ENCODE measurements at places on chromosomes 1 and 21. TPM values are rescaled to one million over a fixed set of nuclear protein-coding genes. Genes with fewer than 3 reads are reported as not detected.
A peak's percentile ranks its signal among the peaks of the same experiment; 100 is the strongest.

- no peak for DNase-seq
Observed at GRCh38 chr1:110021285-110021684, 13.1 kb upstream of the STRIP1 start.

DNA sequence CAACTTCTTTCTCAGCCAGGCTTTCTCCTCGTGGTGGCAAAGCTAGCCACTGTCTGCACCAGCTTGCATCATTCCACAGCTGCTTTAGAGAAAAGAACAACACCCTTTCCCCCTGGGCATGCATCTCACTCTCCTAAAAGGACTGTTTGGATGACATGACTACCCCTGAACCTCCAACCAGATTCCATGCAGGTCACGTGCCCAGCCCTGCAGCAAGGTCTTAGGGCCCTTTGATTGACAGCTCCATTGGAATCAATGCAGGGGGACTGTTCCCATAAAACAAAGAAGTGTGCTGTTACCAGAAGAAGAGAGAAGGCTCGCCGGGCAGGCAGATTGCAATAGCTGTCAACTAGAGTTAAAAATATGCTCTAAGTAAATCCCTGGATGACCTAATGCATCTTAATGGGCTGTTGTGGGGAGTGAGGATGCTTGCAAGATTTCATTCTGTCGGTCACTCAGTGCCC is 24.4 kb downstream of the KCNA2 start:
- DNase-seq: no peak

WASF2 gene
- 15.5 TPM for total RNA-seq

GRCh38 chr1:28112388-28113241 is 24.2 kb upstream of the EYA3 start:
- peak; percentile 42 for DNase-seq

DNA sequence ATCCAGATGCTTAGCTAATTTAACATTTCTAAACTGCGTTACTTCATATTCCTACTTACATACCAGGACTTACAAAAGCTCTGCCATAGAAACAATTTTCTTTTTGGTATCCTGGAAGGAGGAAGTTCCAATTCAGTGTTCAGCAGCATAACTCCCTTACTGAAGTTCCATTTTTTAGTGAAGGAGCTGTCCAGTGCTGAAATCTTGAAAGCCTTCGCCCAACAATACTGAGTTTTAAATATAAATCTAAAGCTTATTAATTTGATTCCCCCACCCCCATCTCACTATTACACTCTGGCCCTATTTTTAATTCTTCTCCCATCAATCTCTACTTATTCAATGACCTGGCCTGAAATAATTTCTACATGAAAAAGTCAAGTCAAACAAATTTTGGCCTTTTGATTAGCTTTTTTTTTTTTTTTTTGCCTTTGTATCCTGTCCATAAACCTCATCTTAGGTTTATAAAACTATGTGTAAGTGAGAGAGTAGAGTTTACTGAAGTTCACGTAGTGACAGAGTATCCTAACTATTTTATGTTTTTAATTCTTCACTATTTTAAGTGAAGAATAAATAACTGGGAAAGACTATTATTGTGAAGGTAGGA is 323.0 kb upstream of the PLD5 start:
- DNase-seq: no peak

GRCh38 chr1:18861590-18861989 is 2.1 kb upstream of the TAS1R2 start:
- no peak for DNase-seq

C1QB gene
- not detected for total RNA-seq

- no peak for DNase-seq
Observed at GRCh38 chr1:2632051-2632430, 775 bp downstream of the MMEL1 start.

- no peak for DNase-seq
Observed at GRCh38 chr1:6927626-6928025, 142.4 kb downstream of the CAMTA1 start.

SLC45A1 gene
- total RNA-seq: not detected

DNA sequence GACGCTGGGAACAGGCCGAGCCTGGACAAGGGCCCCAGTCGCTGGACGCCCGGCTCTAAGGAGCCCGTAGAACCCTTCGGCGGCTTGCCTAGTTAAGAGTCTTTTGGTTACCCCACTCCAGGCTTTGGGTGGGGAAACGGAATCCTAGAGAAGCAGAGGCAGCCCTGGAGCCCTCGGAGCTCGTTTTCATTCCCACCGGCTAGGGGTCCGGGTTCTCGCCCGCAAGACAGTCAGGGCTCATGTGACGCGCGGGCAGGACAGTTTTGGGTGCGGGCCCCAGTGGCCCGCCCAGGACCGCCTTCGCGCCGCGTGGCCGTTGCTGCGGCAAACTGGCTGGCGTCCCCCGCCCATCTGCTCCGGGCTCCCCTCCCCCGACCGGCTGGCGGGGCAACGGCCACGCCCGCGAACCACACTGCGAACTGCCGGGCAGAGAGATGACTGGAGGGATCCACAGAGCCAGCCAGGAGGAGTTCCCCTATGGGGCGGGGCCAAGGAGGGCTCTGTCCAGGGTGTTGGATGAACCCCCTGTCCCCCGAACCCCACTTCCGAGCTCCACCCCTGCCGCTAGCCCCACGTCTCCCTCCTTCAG is 829 bp upstream of the HES2 start:
- no peak for DNase-seq

- no peak for DNase-seq
Observed at GRCh38 chr1:116982319-116983004, 19.1 kb upstream of the CD101 start.

- DNase-seq: no peak
Observed at GRCh38 chr21:44477131-44477530, 21.8 kb downstream of the LRRC3 start.

DNA sequence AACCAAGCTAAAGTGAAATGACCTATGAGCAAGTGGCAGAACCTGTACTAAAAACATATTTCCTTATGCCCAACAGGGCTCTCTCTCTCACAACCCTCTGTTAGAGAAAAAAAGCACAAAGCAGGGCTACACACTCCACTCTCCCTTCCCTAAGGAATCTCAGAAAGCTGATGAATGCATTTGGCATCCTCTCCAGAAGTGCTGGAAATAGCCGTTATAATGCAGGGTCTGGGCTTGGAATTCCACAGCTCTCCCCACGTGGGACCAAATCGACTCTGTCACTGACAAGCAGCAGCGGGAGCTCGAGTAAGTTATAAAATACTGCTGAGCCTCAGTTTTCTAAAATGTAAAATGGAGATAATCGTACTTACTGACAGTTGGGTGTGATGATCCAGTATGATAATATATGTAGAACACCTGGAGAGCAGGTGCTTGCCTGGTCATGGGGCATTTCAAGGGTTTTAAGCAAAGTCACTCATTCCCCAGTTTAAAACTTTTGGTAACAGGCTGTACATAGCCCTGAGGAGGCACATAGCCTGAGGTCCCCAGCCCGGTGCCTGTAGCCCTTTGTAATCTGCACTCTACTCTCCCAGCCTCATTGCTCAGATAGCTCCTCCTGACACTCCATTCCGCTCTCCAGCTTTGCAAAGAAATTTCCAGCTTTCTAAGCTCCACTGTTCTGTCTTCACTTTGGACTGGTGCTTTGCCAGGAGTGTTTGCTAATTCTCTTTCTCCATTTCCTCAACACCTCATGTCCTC is 175.6 kb upstream of the DAB1 start:
- DNase-seq: no peak

LCE1D gene
- not detected for total RNA-seq

GRCh38 chr1:199490769-199491527 is 536.6 kb upstream of the NR5A2 start:
- DNase-seq: no peak

DNA sequence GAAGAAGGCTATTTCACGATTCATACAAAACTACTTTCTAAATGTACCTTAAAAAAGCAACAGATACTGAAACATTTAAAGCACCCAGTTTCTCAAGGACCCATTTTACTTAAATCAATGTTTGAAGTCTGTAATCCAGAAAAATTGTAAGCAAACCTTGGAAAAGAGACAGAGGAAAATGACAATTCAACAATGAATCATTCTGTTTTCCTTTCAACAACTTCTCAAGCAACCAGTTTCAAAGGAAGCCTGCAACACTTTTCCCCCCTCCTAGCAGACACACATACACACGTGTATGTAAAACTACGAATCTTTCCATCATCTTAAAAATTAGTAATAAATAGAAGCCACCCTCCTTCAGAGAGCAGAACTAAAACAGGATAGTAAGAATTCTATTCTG is 1.2 kb downstream of the RERE start:
- DNase-seq: no peak

TMEM54 gene
- 6.3 TPM for total RNA-seq

DNA sequence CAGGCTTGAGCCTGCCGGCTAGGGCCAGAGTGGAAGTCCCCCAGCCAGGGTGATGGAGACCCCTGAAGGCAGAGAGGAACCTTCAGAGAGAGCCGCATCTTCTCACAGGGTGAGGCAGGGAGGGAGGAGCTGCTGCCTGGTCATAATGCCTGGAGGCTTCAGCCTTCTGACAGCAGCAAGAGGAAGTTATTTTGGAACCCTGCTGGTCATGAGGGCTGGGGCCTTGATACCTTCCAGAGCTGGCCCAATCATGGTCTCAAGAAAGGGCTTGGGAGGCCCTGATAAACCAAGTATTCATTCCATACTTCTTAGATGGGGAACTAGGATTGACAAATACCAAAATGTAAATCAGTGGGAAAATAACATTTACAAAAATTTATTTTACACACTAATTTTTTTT is 26.6 kb upstream of the MPZL1 start:
- DNase-seq: no peak

KCNT2 gene
- 0.94 TPM for total RNA-seq

GRCh38 chr21:25647647-25648046 is 8.6 kb downstream of the JAM2 start:
- DNase-seq: no peak

DNA sequence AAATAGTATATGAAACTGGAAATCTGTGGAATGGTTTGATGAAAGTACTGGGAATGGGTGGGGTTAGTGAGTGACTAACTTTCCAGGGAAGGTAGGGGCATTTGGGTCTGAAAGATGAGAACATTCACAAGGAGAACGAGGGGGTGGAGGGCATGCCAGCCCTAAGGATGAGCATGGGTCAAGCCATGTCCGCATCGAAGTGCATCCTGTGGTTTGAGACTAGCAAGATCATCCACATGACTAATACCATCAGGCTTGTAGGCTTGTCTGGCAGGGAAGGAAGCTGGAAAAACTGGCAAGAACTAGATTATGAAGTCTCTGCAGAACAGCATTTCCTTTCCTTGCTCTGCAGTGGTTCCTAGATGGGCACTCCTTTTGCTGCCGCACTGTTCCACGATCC is 70.4 kb upstream of the UBE2U start:
- peak; percentile 95 for DNase-seq

CFHR2 gene
- total RNA-seq: not detected

GUCA2A gene
- total RNA-seq: not detected

- DNase-seq: no peak
Observed at GRCh38 chr1:197465528-197466327, 197.7 kb downstream of the CRB1 start.

- no peak for DNase-seq
Observed at GRCh38 chr1:22615886-22616285, 20.5 kb upstream of the C1QA start.

- DNase-seq: no peak
Observed at GRCh38 chr1:206808615-206809014, 36.3 kb upstream of the IL10 start.

GRCh38 chr1:183052861-183053260 is 29.6 kb downstream of the LAMC1 start:
- DNase-seq: no peak

- no peak for DNase-seq
Observed at GRCh38 chr1:22222723-22223122, 79.8 kb upstream of the WNT4 start.

GRCh38 chr1:48793863-48794262 is 17.2 kb upstream of the BEND5 start:
- no peak for DNase-seq

GRCh38 chr1:76379506-76379905 is 305.0 kb downstream of the ST6GALNAC3 start:
- peak; percentile 5 for DNase-seq

DNA sequence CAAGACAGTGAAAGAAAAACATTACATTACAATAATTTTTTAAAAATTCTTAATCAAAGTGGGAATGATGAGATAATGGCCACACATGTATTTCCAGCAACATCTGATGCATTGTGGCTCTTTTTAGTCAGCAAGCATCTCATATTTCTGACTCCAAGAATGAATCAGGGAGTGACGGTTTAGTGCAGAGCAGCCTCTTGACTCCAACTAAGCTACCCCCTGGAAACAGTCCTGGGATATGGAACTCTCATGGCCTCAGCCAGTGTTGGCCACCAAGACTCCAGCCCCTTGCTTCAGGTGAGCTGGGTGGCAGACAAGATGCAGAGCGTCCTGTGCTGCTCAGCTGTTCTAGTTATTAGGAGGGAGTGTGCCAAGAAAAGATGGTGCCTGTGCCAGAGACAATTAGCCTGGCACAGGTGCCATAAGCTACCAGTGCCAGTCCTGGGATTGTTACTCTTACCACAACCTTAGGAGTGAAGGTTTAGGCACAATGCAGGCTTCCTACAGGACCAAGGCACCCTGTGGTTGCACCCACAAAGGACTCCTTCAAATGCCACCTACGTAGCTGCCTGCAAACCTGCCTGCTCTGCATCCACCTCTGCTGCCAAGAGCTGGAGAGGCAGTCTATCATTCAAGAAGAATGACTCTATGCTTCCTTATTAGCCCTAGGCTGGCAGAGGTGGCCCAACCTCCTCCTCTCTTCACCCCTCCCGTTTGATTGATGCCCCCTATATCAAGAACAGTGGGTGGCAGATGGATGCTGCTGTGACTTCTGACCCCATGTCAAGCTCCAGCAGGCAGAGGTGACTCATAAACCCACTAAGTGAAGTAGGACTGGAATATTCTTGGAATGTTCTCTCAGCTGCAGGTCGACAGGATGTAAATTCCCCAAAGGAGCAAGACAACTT is 6.0 kb upstream of the SEC16B start:
- peak; percentile 23 for DNase-seq

CITED4 gene
- total RNA-seq: 45.3 TPM

DNA sequence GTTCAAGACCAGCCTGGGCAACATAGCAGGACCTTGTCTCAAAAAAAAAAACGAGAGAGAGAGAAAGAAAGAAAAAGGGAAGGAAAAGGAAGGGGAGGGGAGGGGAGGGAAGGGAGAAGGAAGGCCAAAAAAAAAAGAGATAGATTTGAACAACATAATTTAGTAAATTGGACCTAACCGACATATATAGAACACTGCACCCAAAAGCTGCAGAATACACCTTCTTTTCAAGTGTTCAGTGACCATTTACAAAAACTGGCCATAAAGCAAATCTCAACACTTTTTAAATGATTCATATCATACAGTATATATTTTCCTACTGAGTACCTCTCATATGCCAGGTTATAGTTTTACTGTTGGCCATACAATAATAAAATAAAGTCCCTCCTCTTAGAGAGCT is 6.9 kb downstream of the TSTD1 start:
- no peak for DNase-seq

- peak; percentile 53 for DNase-seq
Observed at GRCh38 chr1:48789903-48790302, 13.2 kb upstream of the BEND5 start.

GRCh38 chr21:20667931-20668330 is 330.3 kb upstream of the NCAM2 start:
- DNase-seq: no peak

- DNase-seq: no peak
Observed at GRCh38 chr1:21775550-21775914, 7.4 kb downstream of the USP48 start.

GRCh38 chr1:202016022-202016810 is 5.8 kb downstream of the ELF3 start:
- no peak for DNase-seq

ST6GALNAC5 gene
- total RNA-seq: not detected

- DNase-seq: no peak
Observed at GRCh38 chr1:230542681-230543080, 99.6 kb upstream of the COG2 start.

- DNase-seq: no peak
Observed at GRCh38 chr1:116751146-116751545, 3.1 kb upstream of the CD2 start.
